ENCODE measurements at places on chromosomes 12 and 14. TPM values are rescaled to one million over a fixed set of nuclear protein-coding genes. Genes with fewer than 3 reads are reported as not detected.
A peak's percentile ranks its signal among the peaks of the same experiment; 100 is the strongest.

- peaks cover 7% of the 10 kb centered on the region for H3K4me1 ChIP-seq
- peaks cover 8% of the 10 kb centered on the region for H3K27me3 ChIP-seq
- H3K4me3 ChIP-seq = peak overlapping the region; percentile 39
Measured at GRCh38 chr14:103521951-103522563, 573 bp downstream of the CKB start.

DNA sequence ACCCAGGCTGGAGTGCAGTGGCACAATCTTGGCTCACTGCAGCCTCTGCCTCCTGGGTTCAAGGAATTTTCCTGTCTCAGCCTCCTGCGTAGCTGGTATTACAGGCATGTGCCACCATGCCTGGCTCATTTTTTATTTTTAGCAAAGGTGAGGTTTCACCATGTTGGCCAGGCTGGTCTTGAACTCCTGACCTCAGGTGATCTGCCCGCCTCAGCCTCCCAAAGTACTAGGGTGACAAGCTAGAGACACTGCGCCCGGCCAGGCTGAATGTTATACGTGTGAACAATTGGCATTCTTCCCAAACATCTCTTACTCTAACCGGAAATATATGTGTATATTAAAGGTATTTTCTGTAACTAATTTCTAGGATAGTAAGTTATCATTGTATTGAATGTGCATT is 13.2 kb upstream of the LIMA1 start:
- H3K27ac ChIP-seq = no peak overlapping the region
- no peak overlapping the region for H3K4me3 ChIP-seq
- no peaks in the 10 kb centered on the region for H3K4me1 ChIP-seq
- H3K36me3 ChIP-seq = peaks cover 2% of the 10 kb centered on the region
- no peaks in the 10 kb centered on the region for H3K27me3 ChIP-seq

DNA sequence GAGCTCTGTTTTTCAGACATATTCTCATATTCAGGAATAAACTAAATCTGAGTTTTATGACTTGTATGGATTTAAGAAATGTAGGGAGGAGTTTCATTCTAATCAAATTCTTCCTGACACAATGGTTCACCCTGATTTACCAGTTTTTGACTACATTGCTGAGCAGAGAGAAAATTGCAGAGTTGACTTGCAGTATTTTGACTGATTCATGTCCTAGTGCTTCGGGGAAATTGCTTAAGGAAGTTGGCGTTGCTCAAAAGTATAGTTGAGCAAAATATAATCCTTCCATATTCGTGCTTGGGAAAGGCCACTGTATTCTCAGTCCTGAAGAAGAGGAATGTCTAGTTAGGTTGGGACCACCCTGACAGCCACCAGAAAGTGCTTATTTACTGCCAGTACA is 1.3 kb upstream of the TWF1 start:
- H3K4me1 ChIP-seq = peaks cover 49% of the 10 kb centered on the region
- H3K36me3 ChIP-seq = peaks cover 5% of the 10 kb centered on the region
- peak overlapping the region; percentile 100 for H3K27ac ChIP-seq

DNA sequence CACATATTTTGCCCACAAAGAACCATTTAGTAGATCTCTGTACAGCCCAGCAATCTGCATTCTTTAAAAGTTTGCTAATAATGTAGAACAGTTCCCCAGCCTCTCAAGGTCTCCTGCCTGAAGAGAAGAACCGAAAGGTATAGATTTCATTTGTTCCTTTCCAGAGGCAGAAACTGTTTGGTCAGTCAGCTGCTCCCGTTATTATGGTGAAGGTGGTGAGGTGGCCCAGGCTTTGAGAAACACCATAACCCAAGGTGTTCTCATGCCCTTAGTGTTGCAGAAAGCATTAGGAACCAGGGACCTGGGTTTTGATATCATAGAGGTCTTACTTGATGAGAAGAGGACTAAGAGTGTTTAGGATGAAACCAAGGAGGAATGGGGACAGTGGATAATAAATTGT is 65.3 kb downstream of the SUSD6 start:
- H3K4me1 ChIP-seq = peaks cover 86% of the 10 kb centered on the region
- peak overlapping the region; percentile 6 for H3K4me3 ChIP-seq

DNA sequence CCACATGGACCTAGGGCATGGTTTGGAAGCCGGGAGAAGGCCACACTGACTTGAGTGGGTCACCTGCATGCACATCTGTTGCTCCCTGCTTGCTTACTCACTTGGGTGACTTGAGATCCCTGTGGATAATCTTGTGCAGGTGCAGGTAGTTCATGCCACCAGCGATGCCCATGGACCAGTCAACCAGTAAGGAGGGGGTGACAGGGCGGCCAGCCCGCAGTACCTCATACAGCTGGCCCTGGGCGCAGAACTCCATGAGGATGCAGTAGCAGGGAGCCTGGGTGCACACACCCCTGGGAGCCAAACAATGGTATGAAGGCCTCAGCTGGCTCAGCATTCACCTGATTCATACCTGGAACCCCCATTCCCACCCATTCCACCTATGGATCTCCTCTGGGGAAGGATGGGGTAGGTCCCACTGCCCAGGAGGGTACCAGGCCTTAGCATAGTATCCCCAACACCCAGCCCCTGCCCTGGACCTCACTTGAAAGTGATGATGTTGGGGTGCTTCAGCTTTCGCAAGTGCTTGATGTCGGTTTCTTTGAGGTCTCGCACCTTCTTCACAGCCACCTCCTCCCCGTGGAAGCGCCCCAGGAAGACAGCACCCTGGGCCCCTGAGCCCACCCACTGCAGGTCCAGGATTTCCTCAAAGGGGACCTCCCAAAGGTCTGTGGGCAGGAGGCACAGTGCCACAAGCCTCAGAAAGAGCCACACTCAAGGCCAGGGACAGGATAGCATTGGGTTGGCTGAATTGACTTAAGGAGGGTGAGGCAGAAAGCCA is 13.1 kb downstream of the MAP3K12 start:
- no peak overlapping the region for H3K27ac ChIP-seq
- H3K4me3 ChIP-seq = no peak overlapping the region
- no peaks in the 10 kb centered on the region for H3K27me3 ChIP-seq
- no peak for DNase-seq
- H3K36me3 ChIP-seq = peaks cover 13% of the 10 kb centered on the region

DNA sequence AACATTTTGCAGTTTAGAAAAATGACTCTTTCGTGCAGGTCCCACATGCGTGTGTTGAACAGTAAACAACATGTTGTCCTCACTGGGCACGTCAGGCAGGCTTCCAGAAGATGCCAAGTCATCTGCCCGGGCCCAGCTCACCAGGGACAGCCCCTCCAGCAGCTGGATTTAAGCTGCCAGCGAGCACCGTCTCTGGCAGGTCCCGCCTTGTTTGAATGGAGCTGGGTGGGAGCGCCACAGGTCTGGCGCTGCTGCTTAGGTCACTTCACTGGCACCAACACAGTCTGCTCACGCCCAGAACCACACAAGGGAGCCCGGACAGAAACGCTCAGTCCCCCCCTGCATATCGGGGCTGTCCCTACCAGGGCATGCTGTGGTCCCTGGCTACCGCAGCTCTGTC is 33.1 kb upstream of the MMP17 start:
- DNase-seq = no peak
- H3K27ac ChIP-seq = peak overlapping the region; percentile 56
- H3K27me3 ChIP-seq = no peaks in the 10 kb centered on the region

- no peak overlapping the region for H3K4me3 ChIP-seq
- no peaks in the 10 kb centered on the region for H3K27me3 ChIP-seq
- peaks cover 16% of the 10 kb centered on the region for H3K36me3 ChIP-seq
- no peaks in the 10 kb centered on the region for H3K4me1 ChIP-seq
- no peak for DNase-seq
- no peak overlapping the region for H3K27ac ChIP-seq
Measured at GRCh38 chr12:22514875-22515274, 29.5 kb downstream of the C2CD5 start.

- peaks cover 23% of the 10 kb centered on the region for H3K36me3 ChIP-seq
- no peak overlapping the region for H3K4me3 ChIP-seq
- H3K4me1 ChIP-seq = peaks cover 2% of the 10 kb centered on the region
- no peak for DNase-seq
- H3K27ac ChIP-seq = peak overlapping the region; percentile 18
- no peaks in the 10 kb centered on the region for H3K27me3 ChIP-seq
Measured at GRCh38 chr12:32734952-32735351, 20.7 kb downstream of the YARS2 start.

GRCh38 chr14:72621387-72622065 is 272.4 kb downstream of the DPF3 start:
- DNase-seq = no peak
- no peaks in the 10 kb centered on the region for H3K4me1 ChIP-seq
- no peak overlapping the region for H3K4me3 ChIP-seq
- no peak overlapping the region for H3K27ac ChIP-seq

GRCh38 chr12:26246483-26247164 is 51.3 kb downstream of the SSPN start:
- DNase-seq = no peak
- H3K4me1 ChIP-seq = no peaks in the 10 kb centered on the region
- no peaks in the 10 kb centered on the region for H3K27me3 ChIP-seq
- no peak overlapping the region for H3K27ac ChIP-seq

GRCh38 chr12:97556302-97556779 is 93.7 kb downstream of the RMST start:
- H3K4me1 ChIP-seq = no peaks in the 10 kb centered on the region
- no peak overlapping the region for H3K4me3 ChIP-seq
- no peaks in the 10 kb centered on the region for H3K36me3 ChIP-seq
- no peak overlapping the region for H3K27ac ChIP-seq

DNA sequence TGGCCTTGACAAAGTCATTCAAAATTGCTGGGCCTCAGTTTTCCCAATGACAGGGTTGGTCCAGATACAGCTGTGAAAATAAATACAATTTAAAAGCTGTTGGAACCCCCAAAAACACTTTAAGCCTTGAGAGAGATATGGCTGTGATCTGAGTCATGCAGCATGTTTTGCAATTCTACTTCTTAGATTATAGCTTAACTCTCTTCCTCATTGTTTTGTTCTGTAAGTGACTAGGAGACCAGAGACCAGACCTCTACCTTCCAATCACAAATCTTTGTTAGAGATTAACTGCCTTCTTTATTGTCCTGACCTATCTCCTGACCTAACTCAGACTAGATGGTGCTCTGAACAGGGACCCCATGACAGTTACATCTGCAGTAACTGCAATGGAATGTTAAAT is 198.1 kb downstream of the STXBP6 start:
- H3K27ac ChIP-seq = no peak overlapping the region
- no peaks in the 10 kb centered on the region for H3K4me1 ChIP-seq
- no peak overlapping the region for H3K4me3 ChIP-seq
- no peak for DNase-seq

DNA sequence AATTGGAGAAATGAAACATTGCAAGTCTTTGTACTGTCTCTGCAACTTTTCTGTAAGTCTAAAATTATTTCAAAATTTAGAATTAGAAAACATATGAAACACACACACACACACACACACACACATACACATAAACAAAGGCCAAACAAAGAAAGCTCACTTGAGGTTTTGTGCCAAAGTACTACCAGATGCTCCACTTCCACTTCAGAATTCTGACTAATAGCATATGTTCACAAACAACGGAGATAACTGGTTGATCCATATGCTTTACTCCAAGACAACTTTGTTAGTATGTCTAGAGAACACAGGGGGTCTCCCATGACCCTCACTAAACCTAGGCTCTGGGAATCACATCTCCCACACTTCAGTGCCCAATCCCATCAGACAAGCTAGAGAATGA is 133.8 kb upstream of the CLEC14A start:
- DNase-seq = no peak
- H3K36me3 ChIP-seq = no peaks in the 10 kb centered on the region
- H3K4me1 ChIP-seq = no peaks in the 10 kb centered on the region
- H3K4me3 ChIP-seq = no peak overlapping the region

DNA sequence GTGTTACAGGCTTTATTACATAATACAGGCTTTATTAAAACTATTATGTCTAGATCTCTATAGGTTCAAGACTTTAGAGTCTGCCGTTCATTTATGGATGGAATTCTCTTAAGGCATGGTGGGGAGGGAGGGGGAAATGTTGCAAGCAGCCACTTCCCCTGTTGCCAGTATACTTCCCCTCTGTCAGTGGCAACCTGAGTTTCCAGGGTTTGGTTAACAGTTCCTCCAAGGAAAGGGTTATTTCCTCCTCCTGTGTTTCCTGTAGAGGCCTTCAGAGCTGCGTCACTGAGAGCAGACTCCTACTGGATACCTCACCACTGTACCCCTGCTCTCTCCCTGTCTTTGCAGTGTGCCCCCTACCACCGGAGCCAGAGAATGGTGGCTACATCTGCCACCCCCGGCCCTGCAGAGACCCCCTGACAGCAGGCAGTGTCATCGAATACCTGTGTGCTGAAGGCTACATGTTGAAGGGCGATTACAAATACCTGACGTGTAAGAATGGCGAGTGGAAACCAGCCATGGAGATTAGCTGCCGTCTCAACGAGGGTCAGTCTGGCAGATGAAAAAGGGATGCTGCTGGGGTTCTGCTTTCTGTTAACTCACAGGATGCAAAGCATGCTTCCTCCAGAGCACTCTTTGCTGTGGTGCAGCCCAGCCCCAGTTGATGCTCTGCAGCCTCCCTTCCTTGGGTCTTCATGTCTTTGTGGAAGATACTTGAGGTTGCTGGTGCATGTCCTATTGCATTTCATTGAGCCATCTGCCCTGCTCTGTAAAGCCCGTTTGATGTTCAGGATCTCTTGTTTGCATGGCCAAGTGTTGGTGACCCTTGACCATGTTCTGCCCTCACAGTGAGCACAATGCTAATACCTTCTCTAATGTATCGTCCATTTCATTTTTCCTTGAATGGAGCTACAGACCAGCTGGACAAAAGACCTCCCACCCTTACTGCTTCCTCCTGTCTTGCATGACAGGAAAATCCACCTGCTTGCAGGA is 63.6 kb upstream of the SRSF5 start:
- H3K4me3 ChIP-seq = no peak overlapping the region
- no peaks in the 10 kb centered on the region for H3K27me3 ChIP-seq
- peaks cover 30% of the 10 kb centered on the region for H3K36me3 ChIP-seq
- peaks cover 53% of the 10 kb centered on the region for H3K4me1 ChIP-seq
- no peak overlapping the region for H3K27ac ChIP-seq

GRCh38 chr12:66709457-66709773 is 30.5 kb upstream of the GRIP1 start:
- H3K27me3 ChIP-seq = no peaks in the 10 kb centered on the region
- no peaks in the 10 kb centered on the region for H3K36me3 ChIP-seq
- peaks cover 33% of the 10 kb centered on the region for H3K4me1 ChIP-seq
- peak overlapping the region; percentile 32 for H3K4me3 ChIP-seq

- H3K27me3 ChIP-seq = no peaks in the 10 kb centered on the region
- peak; percentile 51 for DNase-seq
- H3K4me1 ChIP-seq = no peaks in the 10 kb centered on the region
- no peak overlapping the region for H3K4me3 ChIP-seq
Measured at GRCh38 chr12:26614011-26614616, 218.9 kb downstream of the ITPR2 start.

- DNase-seq = no peak
- H3K27me3 ChIP-seq = peaks cover 2% of the 10 kb centered on the region
- no peak overlapping the region for H3K27ac ChIP-seq
- no peaks in the 10 kb centered on the region for H3K4me1 ChIP-seq
Measured at GRCh38 chr12:131330106-131330815, 376.6 kb downstream of the ADGRD1 start.

The CYP46A1 gene
- 0.10 TPM for total RNA-seq

The TULP3 gene
- total RNA-seq = 4.4 TPM

The CPNE6 gene
- not detected for total RNA-seq

The NKX2-1 gene
- not detected for total RNA-seq

The MORN3 gene
- total RNA-seq = 2.6 TPM

The C1R gene
- 1.4 TPM for total RNA-seq

The SFSWAP gene
- total RNA-seq = 51.3 TPM

The LRP6 gene
- 4.1 TPM for total RNA-seq

The CIROP gene
- not detected for total RNA-seq

The CLEC12A gene
- not detected for total RNA-seq

The INHBE gene
- 1.0 TPM for total RNA-seq

The CD69 gene
- total RNA-seq = 153 TPM
